Left lung (tissue), 14 donors: ENCODE measurements at places on chromosomes 3 and 15. TPM values are rescaled to one million over a fixed set of nuclear protein-coding genes. Genes with fewer than 3 reads are reported as not detected.

Gene ACVR2B
- total RNA-seq = 5.2 TPM

- DNase-seq = no peak
Measured at GRCh38 chr3:14424711-14425580, 22.5 kb downstream of the SLC6A6 start.

DNA sequence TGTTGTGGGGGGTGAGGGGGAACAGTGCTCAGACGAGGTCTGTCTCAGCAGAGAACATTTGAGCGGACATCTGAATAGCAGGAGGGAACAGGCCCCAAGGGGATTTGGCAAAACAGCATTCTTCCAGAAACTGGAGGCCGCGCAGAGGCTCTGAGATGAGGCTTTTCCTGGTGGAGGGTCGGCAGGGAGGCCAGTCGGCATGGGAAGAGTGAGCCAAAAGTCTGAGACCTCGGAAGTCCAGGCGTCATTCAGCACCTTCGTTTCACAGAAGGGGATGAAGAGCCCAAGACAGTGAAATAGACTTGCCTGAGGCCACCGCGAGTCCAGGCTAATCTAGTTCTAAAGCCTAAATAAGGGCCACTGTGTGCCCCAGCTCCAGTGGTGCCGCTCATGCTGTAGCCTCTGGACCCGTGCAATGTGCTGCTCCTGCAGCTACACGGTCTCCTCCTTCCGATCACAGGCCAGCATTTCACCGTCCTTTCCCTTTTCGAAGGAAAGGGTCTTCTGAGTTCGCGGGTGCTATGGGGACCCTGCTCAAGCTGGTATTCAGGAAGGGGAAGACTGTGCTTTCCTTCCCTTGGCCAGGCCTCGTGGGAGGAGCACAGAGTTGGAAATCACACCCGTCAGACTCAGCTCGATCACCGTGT lies 24.4 kb downstream of the LSM3 start:
- DNase-seq = no peak

DNA sequence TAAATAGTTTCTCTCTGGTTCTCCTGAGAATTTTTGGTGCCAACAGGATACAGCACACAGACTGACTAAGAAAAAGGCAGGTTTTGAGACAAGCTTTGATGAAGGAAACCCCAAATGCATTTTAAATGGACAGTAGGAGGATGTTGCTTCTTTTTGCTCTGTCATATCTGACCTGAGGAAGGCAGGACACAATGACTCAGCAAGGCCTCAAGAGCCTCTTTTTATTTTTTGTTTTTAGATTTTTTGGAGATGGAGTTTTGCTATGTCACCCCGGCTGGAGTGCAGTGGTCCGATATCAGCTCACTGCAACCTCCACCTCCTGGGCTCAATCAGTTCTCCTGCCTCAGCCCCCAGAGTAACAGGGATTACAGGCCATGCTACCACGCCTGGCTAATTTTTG lies 16.9 kb upstream of the KNG1 start:
- DNase-seq = no peak

DNA sequence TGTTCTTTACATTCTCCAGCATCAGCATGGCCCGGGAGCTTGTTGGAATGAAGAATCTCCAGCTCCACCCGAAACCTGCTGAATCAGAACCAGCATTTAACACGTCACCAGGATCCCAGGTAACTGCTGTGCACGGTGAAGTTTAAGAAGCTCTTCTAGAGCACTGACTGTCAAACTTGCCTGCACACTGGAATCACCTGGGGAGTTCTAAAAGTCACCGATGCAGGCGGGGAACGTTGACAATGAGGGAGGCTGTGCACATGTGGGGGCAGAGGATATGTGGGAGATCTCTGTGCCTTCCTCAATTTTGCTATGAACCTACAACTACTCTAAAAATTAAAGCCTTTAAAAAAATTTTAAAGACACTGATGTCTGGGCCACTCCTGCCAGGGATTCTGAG lies 19.1 kb upstream of the PAQR5 start:
- DNase-seq = no peak
